ENCODE measurements at places on chromosomes 3 and 15.

DNA sequence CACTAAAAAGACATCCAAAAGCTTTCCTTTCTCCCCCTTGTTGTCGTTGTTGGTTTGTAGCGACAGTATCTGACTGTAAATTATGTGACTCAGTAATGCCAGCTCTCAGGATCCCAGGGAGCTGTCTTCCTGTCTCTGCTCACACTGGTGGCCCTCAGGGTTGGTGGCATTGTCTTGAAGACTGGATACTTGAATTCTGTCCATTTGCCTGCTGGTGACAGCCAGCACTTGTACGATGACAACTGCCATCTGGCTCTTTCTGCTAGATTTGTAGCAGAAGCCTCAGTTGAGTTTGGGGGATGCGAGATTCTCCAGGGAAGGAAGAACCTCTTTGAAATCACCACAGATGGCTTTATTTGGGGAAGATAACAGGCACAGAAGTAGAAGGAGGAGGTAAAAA, 120.8 kb downstream of the ARPP21 start:
- no peak for DNase-seq

- DNase-seq: no peak
Observed at GRCh38 chr3:59442046-59442445, 392.2 kb upstream of the CFAP20DC start.

- no peak for DNase-seq
Observed at GRCh38 chr15:84016371-84016770, 219.2 kb upstream of the GOLGA6L4 start.

DNA sequence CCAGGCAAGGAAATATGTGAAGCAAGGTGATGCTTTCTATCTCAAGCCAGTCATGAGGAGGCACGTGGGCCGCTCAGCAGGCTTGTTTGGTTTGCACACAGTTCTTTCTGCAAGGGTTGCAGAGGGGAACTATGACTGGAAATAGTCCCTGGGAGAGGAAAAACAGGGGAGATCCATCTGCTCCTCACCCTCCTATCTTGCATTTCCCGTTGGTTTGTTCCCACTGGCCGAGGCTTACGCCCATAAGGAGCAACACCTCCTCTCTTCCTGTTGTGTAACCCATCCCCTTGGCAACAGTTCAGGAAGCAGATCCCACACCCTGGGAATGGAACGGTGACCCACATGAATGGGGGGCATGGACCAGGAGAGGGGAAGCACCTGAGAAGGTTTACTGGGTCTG, 72.1 kb upstream of the MAGI1 start:
- DNase-seq: peak; percentile 36

GRCh38 chr3:61802772-61803171, 241.4 kb downstream of the PTPRG start:
- DNase-seq: no peak

DNA sequence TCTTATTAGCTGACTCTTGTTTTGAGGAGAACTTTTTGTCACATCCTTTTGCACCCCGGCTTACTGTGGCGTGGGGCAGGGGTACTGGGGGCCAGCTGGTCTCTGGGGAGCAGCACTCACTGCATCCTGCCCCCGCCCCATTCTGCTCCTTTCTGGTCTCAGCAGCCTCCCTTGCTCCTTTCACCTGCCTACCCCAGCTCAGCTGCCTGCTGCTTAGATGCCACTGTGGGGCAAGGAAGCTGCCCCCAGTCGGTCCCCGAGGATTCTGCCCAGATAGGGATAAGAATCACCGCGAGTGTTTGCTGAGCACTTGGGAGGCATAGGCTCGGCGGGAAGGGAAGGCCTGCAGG, 32.0 kb downstream of the APBA2 start:
- DNase-seq: no peak

GRCh38 chr3:71346061-71346460, 237.5 kb downstream of the FOXP1 start:
- no peak for DNase-seq

- DNase-seq: peak; percentile 62
Observed at GRCh38 chr15:41811432-41812195, 16.3 kb upstream of the JMJD7 start.

DNA sequence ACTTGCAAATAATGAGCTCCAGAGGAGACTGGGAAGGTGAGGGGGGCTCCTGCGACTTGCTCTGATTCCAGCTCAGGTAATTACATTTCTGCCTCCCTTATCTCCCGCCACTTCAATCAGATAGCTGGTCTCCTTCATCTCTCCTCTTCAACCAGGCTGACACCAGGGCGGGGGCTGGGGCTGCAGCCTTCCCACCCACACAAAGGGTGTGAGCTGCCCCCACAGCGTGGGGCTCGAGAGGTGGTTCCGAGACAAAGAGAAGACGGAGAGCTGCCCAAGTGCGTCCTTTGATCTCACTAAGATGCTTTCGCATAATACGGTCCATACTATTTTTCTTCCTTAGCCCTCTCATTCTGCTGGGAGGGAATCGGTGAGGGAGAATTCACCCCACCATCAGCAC, 139.7 kb downstream of the NSMCE3 start:
- DNase-seq: no peak

DNA sequence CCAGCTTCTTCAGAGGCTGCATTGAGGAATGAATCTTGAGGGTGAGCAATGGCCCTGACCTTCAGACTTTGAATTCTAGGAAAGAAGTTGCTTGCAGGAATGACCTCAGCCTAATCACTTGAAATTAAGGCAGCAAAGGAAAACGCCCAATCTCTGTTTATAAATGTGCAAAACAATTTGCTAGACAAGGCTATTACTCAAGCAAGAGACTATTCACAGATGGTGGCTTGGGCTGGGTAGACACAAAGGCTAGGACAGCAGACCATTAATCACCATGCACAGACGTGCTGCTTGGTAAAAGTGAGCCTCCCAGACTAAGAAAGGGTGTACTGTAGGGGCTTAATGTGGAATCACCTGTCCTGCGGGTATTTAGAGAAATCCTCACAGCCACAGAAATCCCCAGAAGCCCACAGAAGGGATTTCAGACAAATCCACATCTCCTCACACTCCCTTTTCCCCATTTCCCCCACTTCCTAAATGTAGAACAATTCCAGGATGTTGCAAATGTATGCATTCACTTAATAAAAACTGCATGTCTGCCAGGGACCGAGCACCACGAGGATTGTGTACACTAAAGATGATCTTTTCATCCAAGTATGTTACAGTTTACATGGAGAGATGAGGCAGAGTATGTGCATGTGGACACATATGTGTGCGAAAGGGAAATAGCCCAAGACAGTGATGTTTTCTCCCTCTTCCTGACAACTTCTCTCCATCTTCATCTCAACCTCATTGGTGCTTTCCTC, 259.5 kb downstream of the THSD4 start:
- no peak for DNase-seq
